ENCODE measurements at places on chromosomes 2 and 18.

- no peak for DNase-seq
Measured at GRCh38 chr18:50663626-50664441, 103.9 kb downstream of the MAPK4 start.

DNA sequence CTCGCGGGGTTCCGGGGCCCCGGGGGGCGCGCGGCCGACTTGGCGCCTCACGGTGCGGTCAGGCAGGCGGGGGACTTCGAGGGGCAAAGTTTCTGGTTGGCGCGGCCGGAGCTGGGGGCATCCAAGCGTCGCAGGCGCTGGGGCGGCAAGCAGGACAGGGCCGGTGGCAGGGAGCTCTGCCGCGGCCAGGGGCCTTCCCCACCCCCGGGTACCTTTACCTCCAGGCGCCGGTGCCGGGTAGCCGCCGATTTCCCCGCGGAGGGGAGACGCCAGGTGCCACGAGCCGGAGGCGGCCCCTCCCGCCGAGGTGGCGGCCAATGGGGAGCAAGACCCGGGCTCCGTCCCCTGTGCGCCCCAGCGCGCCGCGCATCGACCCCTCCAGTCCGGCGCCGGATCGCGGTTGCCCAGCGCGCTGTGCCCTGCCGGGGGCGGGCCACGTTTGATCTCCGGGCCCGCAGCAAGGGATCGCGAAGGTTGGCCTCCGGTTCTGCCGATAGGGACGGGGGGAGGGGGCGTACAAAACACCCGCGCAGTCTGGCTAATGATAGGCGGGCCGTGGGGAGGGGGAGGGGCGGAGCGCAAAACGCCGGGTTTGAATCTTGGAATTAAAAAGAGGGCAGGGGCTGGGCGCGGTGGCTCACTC, at the start of gene ST8SIA5:
TSS of gene ST8SIA5 (minus strand) at position 495 of the 643 bp plus-strand sequence. CDS start 545 bp downstream, outside the sequence.
- peak; percentile 42 for DNase-seq

DNA sequence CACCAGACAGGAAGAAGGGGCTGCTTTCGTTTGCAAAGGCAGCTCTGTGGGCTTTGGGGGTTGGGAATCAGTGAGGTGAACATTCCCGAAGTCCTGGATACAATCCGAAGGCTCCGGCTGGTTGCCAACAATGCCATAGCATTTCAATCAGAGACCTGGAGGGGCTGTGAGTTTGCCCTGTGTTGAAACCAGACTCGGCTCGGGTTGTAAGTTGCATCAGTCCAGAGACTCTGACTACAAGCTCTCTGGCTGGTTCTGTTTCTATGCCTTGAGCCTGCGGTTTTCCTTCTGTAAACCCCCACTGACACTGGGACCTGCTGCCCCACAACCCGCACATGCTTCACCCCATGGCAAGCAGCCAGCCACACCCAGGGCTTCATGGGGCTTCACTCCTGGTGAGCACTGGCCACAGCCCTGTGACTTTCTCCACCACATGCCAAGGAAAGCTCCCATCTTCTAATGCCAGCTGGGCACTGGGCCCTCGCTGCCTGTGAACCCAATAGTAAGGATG, 85.7 kb upstream of the ODC1 start:
- no peak for DNase-seq

DNA sequence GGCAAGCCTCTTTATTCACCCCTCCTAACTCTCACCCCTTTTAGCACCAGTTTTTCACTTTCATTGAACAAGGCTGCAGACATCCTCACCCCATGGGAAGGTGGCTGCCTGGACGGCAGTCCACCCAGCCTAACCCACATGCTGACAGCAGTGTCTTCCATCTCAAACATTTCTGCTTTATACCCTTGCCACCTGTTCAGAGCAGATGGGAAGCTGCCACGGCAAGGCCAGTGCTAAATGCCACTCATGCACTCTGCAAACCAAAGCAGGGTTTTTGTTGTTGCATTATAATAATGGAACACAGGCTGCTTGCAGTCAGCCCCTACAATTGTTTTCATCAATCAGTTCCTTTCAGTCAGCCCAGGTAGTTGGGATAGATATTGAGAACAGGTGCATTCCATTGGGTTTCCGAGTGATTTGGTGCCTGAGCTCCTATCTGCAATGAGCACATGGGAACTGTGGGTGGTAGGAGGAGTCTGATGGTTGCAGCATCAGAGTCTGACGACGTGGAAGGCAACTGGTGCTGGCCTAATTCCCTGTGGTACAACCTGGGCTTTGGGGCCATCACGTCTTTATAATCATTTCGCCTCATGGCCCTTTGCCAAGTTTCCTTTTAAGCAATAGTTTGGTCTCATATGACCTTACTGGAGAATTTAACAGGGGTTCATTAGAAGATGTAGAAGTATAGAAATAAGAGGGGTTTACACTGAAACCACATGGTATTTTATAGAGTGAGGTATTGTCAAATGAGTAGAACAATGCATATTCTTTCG, 252.5 kb upstream of the SP5 start:
- DNase-seq: no peak

GRCh38 chr2:171323971-171324528, 109.7 kb downstream of the METTL8 start:
- no peak for DNase-seq

- DNase-seq: no peak
Measured at GRCh38 chr18:13137670-13138419, 80.7 kb upstream of the LDLRAD4 start.

- no peak for DNase-seq
Measured at GRCh38 chr2:54049365-54049764, 66.0 kb upstream of the ACYP2 start.

- no peak for DNase-seq
Measured at GRCh38 chr2:100855606-100856005, 35.7 kb downstream of the NPAS2 start.

DNA sequence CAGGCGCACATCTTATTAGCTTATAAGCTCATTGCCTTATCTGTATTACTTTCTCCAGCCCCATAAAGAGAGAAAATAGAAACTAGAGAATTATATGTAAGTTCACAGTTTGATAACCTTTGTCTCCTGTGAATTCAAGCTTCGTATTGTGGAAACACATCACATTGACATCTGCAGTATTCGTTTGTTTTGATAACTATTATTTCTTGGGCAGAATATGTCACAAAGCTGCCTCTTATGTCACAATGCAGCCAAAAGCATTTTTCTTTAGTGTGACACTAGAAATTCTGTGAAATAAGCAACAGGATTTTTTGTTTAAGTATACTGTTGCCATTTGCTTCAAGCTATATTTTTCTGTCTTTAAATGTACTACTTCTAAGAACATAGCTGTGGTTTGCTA, 221.5 kb downstream of the DOK6 start:
- DNase-seq: no peak

DNA sequence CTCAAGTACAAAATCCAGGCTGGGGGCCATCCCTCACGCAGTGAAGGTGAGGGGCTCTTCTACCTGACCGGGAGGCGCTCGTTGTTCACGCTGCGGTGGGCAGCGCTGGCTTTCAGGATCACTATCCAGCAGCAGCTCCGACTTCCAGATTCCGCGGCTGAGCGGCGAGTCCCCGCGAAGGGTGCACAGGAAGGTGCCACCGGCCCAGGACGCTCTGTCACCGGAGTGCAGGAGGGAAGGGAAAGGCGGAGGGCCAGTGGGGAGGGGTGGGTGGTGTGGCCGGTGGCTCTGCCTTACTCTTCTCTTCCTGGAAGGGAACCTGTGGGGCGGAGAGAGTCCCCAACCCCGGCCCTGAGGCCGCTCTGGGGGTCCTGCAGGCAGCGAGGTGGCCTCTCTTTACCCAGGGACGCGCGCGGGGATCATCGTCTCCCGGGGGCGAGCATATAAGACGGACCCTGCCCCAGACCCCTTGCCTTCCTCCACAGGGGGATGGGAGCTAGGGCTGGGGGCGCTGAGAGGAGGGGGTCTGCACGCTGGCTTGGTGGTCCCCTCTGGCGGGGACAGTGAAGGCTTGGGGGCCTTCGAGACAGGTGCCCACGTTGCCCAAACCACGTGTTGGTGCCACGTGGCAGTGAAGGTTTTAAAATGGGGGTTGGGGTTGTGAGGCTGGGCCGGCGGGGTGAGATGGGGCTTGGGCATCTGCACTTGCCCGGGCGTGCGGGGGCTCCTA, 26.9 kb upstream of the HS6ST1 start:
- DNase-seq: no peak

DNA sequence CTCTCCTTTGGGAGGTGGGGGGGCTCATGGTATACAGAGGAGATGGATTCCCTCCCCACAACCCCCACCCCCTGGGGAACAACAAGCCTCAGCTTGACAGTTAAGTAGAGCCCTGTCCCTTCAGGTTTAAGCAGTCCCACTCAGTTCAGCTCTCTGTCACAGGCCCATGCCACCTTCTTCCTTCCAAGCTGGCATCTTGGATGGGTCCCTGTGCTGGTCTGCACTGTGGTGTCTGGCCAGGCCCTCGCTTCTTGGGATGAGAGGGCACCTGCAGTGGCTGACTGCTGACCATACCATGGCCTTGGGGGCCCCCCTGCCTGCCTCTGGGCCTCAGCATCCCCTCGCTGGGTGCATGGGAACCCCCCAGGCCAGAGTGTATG, 20.4 kb upstream of the GPR17 start:
- DNase-seq: no peak

DNA sequence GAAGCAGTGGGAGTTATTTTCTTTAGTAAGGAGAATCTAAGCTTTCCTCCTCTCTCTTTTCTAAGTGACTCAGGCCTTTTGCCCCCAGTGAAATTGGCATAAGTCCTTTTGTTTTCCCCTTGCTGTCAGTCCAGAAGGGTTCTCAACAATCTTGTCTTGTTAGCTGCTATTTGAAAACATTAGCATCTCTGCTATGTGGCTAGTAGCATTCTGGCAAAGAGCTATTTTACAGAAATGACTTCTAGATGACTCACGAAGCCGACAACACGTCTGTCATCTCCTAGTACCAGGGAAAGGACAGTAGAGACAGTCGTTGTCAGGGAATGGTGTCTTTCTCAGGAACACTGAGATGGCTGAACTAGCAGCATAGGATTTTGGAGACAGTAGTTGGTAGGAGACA, 14.7 kb downstream of the SMARCAL1 start:
- DNase-seq: no peak

DNA sequence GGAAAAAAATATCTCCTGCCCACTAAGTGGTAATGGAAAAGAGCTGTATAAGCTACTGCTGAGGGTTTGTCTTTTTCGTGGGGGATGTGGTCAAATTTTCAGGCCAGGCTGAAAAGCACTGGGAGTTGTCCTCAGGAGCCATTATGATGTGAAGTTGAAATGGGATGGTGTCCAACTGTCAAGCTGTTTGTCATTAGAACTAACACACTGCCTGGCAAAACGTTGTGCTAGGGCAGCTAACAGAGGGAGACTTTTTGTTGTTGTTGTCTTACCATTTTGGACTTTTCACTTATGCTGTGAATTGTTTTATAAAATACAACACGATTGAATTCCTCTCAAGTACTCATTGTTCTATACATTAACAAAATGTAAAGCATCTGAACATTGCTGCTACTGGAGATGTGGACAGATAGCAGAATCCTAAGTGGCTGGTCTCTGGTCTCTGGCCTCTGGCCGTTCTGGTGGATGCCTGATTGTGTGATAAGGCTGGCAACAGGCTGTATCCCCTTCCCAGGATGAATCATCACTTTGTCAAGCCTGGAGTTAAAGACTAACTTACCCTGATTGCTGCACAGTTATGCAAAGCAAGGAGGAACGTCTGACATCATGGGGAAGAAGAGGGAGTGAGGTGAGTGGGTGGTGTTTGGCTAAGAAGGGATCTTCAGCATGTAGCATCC, 2.3 kb downstream of the MYO1B start:
- DNase-seq: no peak

DNA sequence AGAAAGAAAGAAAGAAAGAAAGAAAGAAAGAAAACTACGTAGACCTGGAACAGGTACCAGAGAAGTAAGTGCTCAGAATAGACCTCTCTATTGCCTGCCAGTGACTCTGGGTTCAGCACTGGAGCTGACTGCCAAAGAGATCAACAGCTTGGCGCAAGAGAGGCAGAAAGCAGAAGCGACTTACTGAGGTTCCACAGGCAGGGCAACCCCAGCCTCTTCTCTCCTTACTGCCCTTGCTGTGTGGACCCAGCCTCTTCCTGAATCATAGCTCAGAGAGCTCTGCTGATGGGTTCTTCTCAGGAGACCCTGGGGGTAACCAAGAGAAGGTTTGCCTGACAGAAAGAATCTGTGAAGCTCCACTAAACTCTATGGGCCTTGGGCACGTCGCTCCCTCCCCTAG, 7.1 kb downstream of the CAPN13 start:
- no peak for DNase-seq

DNA sequence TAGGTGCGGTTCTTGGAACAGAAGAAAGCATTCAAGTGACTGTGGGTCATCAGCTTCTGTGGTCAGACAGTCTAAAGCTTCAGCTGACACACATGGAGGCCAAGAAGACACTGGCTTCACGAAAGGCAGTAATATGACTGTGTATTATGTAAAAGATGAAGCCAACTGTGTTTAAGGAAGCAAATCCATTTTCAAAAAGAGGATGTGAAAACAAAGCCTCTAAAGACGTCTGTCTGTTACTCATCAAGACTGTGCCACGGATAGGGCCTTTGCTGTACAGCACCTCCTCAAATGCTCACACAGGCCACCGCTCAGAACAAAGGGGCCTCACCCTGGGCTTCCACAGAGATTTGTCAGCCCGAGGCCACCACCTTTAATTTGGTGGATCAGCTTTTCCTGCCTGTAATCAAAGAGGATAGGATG, 21.1 kb upstream of the TMEM163 start:
- no peak for DNase-seq

GRCh38 chr2:118325321-118325955, 237.2 kb downstream of the INSIG2 start:
- DNase-seq: no peak

DNA sequence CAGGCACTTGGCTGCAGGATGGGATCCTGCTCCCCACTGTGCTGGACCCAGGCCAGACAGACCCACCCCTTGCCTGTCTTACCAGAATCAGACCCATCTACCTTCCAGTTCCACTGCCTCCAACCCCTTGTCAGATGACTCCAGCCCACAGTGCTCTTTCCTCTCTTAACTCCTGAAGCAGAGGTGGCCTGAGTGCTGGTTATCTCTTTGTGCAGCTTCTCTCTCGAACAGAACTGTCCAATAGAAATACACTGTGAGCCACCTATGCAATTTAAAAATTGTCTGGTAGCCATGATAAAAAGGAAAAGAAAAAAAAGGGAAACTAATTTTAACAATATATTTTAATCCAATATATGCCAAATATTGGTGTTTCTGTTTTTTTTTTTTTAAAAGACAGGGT, 160.2 kb upstream of the SMAD2 start:
- no peak for DNase-seq

DNA sequence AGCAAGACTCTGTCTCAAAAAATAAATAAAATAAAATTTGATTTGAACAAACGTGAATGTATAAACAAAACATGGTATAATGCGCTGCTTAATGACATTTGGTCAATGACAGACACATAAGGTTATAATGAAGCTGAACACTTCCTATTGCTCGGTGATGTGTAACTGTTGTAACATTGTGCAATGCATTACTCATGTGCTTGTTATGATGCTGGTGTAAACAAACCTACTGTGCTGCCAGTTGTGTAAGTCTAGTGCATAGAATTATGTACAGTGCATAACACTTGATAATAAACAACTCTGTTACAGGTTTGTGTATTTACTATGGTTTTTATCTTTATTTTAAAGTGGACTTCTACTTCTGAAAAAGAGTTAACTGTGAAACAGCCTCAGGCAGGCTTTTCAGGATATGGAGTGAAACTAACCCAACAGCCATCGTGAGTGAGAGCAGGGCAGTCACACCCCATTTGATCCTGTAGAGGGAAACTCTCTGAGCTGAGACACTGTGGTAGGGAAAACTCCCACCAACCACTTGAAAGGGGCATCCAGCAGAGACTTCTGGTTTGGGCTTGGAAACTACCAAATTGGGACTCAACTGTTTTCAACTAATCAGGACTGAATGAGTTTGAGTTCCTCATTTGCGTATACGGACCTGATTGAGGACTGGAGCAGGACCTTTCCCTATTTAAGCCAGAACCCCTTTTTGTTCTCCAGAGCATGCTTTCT, 8.7 kb upstream of the RPRD1A start:
- no peak for DNase-seq

- no peak for DNase-seq
Measured at GRCh38 chr2:123438675-123439074, 586.4 kb upstream of the CNTNAP5 start.

Data from progenitor cell of endocrine pancreas (in vitro differentiated cells).